ENCODE measurements at places on chromosomes 3 and 15. TPM values are rescaled to one million over a fixed set of nuclear protein-coding genes. Genes with fewer than 3 reads are reported as not detected.
A peak's percentile ranks its signal among the peaks of the same experiment; 100 is the strongest.

- H3K4me3 ChIP-seq = no peak overlapping the region
- H3K27ac ChIP-seq = no peak overlapping the region
- no peak for DNase-seq
- no peaks in the 10 kb centered on the region for H3K4me1 ChIP-seq
- no peaks in the 10 kb centered on the region for H3K36me3 ChIP-seq
These were observed 105.3 kb downstream of the UNC13C start for GRCh38 chr15:54083501-54083900.

DNA sequence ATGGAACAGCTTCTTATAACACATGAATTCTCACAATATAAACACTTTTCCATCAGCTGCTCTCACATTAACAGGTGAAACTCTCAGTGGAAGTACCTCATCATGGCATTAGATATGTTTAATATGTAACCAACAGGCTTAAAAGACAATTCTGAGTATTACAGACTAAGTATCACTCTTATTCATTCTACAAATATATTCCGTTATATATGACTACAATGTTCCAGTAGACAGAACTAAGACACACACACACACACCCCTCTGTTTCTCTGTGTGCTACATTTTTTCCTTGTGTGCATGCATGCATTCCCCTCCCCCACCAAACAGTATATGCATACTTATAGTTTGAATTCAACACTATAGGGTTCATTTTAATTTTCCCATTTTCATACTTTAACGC is 32.4 kb downstream of the MRPL3 start:
- no peak for DNase-seq
- H3K27ac ChIP-seq = no peak overlapping the region
- no peaks in the 10 kb centered on the region for H3K4me1 ChIP-seq
- no peaks in the 10 kb centered on the region for H3K27me3 ChIP-seq
- H3K4me3 ChIP-seq = no peak overlapping the region
- peaks cover 50% of the 10 kb centered on the region for H3K36me3 ChIP-seq

GRCh38 chr3:141345528-141345927 is 22.8 kb upstream of the ZBTB38 start:
- peaks cover 9% of the 10 kb centered on the region for H3K4me1 ChIP-seq
- no peak overlapping the region for H3K4me3 ChIP-seq

DNA sequence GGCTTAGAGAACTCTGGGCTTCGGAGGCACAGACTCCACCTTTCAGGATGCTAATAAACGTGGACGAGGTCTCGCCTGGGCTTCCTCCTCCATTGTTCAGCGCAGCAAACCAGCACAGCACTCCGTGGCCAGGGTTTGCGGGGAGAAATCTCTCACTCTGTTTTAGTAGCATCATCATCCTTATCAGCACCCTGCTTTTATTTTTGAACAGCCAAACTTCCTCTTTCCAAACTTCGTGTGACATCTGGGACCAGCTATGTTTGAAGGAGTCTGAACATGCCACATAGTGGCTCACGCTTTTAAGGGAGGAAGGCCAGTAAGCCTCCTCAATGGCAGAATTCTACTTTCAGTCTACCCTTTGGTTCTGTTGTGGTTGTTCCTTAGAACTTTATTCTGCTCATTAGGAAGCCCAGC is 149.0 kb downstream of the PGPEP1L start:
- no peaks in the 10 kb centered on the region for H3K27me3 ChIP-seq
- H3K4me3 ChIP-seq = no peak overlapping the region
- peak overlapping the region; percentile 5 for H3K27ac ChIP-seq
- H3K36me3 ChIP-seq = no peaks in the 10 kb centered on the region

- H3K36me3 ChIP-seq = no peaks in the 10 kb centered on the region
- H3K4me1 ChIP-seq = peaks cover 27% of the 10 kb centered on the region
- no peak overlapping the region for H3K4me3 ChIP-seq
- H3K27me3 ChIP-seq = no peaks in the 10 kb centered on the region
- no peak overlapping the region for H3K27ac ChIP-seq
These were observed 56.4 kb downstream of the UMPS start for GRCh38 chr3:124786511-124787241.

DNA sequence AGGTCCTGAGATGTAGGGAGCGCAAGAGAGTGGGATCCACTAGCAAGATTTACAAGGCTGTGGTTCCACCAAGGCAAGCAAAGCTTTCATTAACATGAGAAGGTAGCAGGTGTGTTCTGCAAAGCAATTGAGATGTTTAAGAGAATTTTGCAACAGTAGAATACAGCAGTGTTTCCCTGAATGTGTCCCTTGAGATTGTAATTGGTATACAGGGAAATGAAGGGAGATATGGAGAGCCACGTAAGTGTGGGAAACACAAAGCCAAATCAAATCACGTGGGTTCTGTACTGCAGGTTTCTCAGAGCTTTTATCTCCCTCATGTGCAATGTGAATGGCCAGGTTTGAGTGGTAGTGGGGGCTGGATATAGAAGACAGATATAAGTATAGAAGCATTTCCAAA is 67.3 kb downstream of the ATG7 start:
- H3K27ac ChIP-seq = no peak overlapping the region
- H3K4me1 ChIP-seq = peaks cover 4% of the 10 kb centered on the region
- no peak overlapping the region for H3K4me3 ChIP-seq
- no peaks in the 10 kb centered on the region for H3K27me3 ChIP-seq

DNA sequence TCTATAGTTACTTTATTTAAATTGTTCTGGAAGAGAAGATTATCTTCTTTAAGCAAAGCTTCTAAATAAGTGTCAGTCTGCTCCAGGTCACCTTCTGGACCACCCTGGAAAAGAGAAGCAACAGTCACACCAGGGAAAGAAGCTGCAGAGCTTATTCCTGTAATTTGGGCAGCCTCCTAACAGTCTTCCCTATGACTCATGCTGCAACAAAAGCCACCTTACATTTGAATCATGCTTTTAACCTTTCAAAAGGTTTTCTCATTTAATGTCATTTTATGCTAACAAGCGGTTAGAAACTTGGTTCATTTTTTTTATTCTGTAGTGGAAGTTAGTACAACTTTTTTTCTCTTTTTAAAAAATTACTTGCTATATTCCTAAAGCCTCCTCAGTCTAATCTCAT is 5.3 kb upstream of the GUCA1C start:
- no peaks in the 10 kb centered on the region for H3K27me3 ChIP-seq
- no peaks in the 10 kb centered on the region for H3K4me1 ChIP-seq
- H3K36me3 ChIP-seq = no peaks in the 10 kb centered on the region

DNA sequence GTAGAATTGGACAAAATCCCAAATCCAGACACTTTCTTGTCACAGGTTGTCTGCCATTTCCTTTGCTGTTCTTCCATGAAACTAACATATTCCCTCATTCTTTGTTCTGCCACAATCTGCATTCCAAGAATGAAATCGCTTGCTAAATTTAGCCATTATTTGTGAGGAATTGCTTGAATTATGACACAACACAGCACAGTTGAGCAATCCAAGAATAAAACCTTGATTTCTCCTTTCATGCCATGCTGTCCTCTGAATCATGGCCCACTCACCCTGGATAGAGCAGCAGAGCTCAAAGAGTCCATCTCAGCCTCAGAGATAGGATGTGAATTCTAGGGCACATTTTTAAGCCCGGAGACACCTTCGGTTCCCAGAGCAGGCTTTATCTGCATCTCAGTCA is 35.2 kb upstream of the GREM1 start:
- no peak overlapping the region for H3K4me3 ChIP-seq
- H3K27me3 ChIP-seq = no peaks in the 10 kb centered on the region
- H3K4me1 ChIP-seq = peaks cover 50% of the 10 kb centered on the region
- DNase-seq = peak; percentile 71
- H3K27ac ChIP-seq = peak overlapping the region; percentile 73

- no peaks in the 10 kb centered on the region for H3K36me3 ChIP-seq
- no peaks in the 10 kb centered on the region for H3K27me3 ChIP-seq
- DNase-seq = no peak
These were observed 106.9 kb downstream of the P2RY1 start for GRCh38 chr3:152941859-152942258.

DNA sequence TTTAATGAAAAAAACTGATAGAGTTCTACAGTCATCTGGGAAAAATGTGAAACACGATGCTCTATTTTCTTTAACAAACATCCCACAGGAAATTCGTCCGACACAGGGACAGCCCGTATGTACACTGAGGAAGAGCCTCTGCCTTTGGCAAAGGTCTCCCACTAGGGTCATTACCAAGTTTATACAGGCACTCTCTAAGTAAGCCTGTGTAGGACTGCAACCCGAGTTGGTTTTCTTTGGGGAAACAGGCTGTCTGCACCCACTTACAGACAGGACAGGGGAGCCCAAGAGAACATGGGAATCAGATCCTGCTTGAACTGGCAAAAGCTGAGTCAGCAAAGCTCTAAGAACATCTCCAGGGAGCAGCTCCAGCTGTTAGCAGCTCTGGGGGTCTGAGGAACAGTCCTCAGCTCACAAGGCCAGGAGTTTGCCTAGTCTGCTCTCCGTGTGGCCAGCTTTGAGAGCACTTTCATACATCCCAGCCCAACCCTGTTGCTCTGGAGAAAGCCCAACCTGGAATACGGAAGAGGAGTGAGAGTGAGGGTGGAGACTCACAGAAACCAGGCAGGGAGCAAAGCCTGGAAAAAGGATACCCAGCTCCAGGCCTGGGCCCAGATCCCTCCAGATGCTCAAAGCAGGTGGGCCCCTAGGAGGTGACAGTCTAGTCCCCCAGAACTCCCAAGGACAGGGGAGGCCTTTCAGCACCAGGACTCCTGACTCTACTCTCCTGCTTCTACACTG is 1.9 kb downstream of the TBC1D2B start:
- peaks cover 61% of the 10 kb centered on the region for H3K4me1 ChIP-seq
- peak overlapping the region; percentile 97 for H3K4me3 ChIP-seq
- H3K27me3 ChIP-seq = no peaks in the 10 kb centered on the region
- peaks cover 19% of the 10 kb centered on the region for H3K36me3 ChIP-seq
- H3K27ac ChIP-seq = peak overlapping the region; percentile 93

- no peak for DNase-seq
- H3K4me3 ChIP-seq = no peak overlapping the region
- no peaks in the 10 kb centered on the region for H3K4me1 ChIP-seq
- no peaks in the 10 kb centered on the region for H3K36me3 ChIP-seq
These were observed 33.7 kb downstream of the SUSD5 start for GRCh38 chr3:33184863-33185262.

DNA sequence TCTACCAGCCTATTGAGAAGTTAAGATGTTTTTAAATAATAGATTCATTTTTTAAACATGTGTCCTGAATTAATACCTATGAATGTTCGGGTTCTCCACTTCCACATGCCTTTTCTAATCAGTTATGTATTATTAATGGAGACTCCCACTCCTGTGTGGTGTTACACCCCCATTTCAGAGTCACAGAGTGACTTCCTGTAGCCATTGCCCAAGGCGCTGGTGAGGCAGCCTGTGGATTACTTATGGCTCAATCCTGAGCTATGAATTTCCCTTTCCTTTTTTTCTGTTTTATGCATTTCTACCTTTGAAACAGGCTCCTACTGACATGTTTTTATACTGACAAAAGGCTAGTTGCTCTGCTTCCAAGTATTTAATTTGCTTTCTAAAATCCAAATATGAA is 162.3 kb downstream of the GABRG3 start:
- no peak overlapping the region for H3K4me3 ChIP-seq
- no peaks in the 10 kb centered on the region for H3K36me3 ChIP-seq
- H3K27me3 ChIP-seq = no peaks in the 10 kb centered on the region
- no peak overlapping the region for H3K27ac ChIP-seq

DNA sequence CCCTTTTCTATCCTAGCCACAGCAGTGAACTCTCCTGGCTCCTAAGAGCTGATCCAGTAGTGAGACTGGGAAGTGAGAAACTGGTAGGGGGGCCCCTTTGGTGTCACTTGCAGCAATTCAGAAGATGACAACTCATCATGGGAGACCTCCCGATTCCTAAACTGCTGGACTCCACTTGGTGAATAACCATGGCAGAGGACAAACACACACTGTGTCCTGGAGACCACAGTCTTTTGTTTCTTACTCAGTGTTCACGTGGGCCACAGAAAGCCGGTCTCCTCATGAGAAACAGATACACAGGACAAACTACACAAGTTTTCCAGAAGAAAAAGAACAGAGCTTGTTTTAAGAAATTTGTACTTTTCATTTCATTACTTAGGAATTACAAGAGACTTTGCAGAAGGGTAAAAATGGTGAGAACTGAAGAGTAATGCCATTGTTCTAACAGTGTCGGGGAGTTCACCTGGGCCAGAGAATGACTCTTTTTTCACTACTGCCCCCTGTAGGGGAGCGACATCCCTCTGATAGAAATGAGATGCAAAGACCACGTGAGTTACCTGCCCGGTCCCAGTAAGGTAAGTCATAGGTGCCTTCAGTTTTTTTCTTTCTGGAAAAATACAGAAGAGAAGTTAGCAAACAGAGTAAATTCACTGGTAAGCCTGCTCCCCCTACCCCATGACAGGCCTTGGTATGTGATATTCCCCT is 38.1 kb downstream of the ST3GAL6 start:
- H3K36me3 ChIP-seq = peaks cover 74% of the 10 kb centered on the region
- no peak for DNase-seq
- H3K4me3 ChIP-seq = no peak overlapping the region
- no peaks in the 10 kb centered on the region for H3K27me3 ChIP-seq
- no peak overlapping the region for H3K27ac ChIP-seq

DNA sequence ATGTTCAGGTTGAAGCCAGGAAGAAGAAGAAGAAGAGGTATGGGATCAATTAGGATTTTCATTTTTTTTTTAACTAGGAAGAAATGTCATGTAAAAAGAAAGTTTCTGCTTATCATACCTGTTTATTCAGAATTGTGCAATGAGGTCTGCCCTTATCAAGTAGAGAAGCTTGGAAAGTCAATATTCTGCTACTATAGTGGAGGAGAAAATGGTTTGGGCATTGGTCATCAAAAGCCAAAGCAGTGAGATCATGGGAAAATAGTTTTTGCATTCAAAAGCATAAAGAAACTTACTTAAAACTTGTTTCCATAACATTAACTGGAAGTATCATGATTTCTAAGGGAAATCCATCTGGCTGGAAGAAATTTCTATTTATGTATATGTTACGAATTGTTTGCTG is 1239.2 kb downstream of the NSUN3 start:
- H3K27ac ChIP-seq = peak overlapping the region; percentile 52
- no peaks in the 10 kb centered on the region for H3K27me3 ChIP-seq
- peak; percentile 36 for DNase-seq
- H3K36me3 ChIP-seq = no peaks in the 10 kb centered on the region

DNA sequence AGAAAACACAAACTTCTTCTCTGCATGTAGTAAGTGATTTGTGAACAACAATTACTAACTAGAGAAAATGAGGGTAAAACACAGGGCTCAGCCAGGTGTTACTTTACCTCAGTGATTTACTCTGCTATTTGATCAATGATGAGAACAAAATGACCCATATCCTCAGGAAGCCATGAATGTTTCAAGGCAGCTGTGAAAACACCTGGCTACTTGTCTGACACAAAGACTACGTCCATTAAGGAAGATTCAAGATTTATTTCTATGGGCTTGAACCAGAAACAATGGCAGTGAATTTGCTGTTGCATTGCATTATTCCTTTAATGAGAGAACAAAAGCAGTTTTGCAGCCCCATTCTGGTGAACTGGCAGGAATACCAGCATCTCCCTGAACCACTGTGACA is 374.6 kb upstream of the ARL6 start:
- H3K27me3 ChIP-seq = no peaks in the 10 kb centered on the region
- H3K4me1 ChIP-seq = no peaks in the 10 kb centered on the region
- no peak overlapping the region for H3K27ac ChIP-seq
- H3K4me3 ChIP-seq = no peak overlapping the region
- no peak for DNase-seq

- H3K36me3 ChIP-seq = no peaks in the 10 kb centered on the region
- H3K27ac ChIP-seq = no peak overlapping the region
- DNase-seq = no peak
- no peaks in the 10 kb centered on the region for H3K4me1 ChIP-seq
- H3K27me3 ChIP-seq = no peaks in the 10 kb centered on the region
These were observed 43.5 kb downstream of the KLF15 start for GRCh38 chr3:126313580-126314304.

The CTXN2 gene
- total RNA-seq = not detected

The RYR3 gene
- 7.9 TPM for total RNA-seq

The SRGAP3 gene
- total RNA-seq = 0.78 TPM

The BRPF1 gene
- total RNA-seq = 12.2 TPM

The ABTB1 gene
- 1.3 TPM for total RNA-seq

All from SJSA1 (cell line).